Activated T-cell treated with anti-CD3 and anti-CD28 coated beads, Interleukin-2, amount 50 U/mL, for 72 hours (primary cell): ENCODE measurements at places on chromosomes 16 and 17.
A peak's percentile ranks its signal among the peaks of the same experiment; 100 is the strongest.

DNA sequence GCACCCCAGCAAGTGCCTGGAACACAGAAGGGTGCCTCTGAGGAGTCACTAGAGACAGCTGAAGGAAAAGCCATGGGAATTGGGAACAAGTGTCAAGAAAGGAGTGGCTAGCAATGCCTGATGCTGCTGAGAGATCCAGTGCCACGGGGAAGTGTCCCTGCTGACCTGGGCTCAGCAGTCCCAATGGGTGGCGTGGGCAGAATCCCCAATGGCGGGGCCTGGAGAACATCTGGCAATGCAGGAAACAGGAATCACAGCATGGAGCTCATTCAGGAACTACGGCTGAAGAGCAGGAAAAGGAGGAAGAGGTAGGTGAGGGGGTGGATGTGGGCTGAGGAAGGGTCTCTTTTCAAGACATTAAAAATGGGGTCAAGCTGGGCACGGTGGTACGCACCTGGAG, 30.1 kb downstream of the UBE2O start:
- H3K4me1 ChIP-seq: peaks cover 13% of the 10 kb centered on the region
- H3K4me3 ChIP-seq: no peak overlapping the region
- peaks cover 3% of the 10 kb centered on the region for H3K36me3 ChIP-seq
- no peak for DNase-seq
- no peak overlapping the region for H3K27ac ChIP-seq

GRCh38 chr17:79800325-79801155, 3.7 kb upstream of the CBX8 start:
- peak overlapping the region; percentile 79 for H3K4me3 ChIP-seq
- peak; percentile 71 for DNase-seq
- peaks cover 5% of the 10 kb centered on the region for H3K36me3 ChIP-seq
- peaks cover 50% of the 10 kb centered on the region for H3K27me3 ChIP-seq

- no peaks in the 10 kb centered on the region for H3K36me3 ChIP-seq
- H3K27me3 ChIP-seq: peaks cover 18% of the 10 kb centered on the region
- no peaks in the 10 kb centered on the region for H3K4me1 ChIP-seq
Measured at GRCh38 chr17:31385428-31386285, 5.8 kb upstream of the RAB11FIP4 start.

DNA sequence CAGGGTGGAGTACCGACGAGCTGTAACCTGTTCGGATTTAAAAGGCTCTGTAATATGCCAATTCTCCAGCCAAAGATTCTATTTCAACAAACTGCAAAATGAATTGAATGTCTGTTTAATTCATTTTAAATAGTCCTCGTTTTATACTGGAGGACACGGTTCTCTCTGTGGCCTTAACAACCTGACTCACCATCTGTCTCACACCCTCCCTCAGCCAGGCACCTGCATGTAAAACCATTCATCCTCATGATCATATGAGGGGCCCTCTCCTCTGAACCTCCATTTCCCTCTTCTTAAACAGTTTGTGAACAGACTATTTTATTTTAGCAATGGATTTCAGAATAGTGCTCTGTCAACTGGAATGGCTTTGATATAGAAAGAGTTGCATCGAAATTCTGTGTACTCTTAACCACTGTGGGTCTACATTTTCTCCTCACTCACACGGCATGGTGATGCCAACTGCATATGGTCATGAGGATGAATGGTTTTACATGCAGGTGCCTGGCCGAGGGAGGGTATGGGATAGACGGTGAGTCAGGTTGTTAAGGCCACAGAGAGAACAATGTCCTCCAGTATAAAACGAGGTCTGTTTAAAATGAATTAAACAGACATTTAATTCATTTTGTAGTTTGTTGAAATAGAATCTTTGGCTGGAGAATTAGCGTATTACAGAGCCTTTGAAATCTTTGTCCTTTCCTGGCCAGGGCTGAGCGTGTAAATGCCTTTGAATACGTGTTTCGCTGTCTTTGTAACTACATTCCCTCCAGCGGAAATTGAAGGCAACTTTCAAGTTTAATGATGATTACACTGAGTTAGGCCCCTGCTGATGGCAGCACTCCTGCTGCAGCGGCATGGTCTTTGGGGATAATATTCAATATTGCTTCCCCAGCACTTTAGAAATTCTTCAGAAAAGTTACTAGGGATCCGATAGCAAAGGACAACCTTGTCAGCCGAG, 329.6 kb downstream of the SNX29 start:
- peaks cover 5% of the 10 kb centered on the region for H3K4me1 ChIP-seq
- no peaks in the 10 kb centered on the region for H3K27me3 ChIP-seq
- H3K4me3 ChIP-seq: no peak overlapping the region
- H3K36me3 ChIP-seq: no peaks in the 10 kb centered on the region
- no peak overlapping the region for H3K27ac ChIP-seq

DNA sequence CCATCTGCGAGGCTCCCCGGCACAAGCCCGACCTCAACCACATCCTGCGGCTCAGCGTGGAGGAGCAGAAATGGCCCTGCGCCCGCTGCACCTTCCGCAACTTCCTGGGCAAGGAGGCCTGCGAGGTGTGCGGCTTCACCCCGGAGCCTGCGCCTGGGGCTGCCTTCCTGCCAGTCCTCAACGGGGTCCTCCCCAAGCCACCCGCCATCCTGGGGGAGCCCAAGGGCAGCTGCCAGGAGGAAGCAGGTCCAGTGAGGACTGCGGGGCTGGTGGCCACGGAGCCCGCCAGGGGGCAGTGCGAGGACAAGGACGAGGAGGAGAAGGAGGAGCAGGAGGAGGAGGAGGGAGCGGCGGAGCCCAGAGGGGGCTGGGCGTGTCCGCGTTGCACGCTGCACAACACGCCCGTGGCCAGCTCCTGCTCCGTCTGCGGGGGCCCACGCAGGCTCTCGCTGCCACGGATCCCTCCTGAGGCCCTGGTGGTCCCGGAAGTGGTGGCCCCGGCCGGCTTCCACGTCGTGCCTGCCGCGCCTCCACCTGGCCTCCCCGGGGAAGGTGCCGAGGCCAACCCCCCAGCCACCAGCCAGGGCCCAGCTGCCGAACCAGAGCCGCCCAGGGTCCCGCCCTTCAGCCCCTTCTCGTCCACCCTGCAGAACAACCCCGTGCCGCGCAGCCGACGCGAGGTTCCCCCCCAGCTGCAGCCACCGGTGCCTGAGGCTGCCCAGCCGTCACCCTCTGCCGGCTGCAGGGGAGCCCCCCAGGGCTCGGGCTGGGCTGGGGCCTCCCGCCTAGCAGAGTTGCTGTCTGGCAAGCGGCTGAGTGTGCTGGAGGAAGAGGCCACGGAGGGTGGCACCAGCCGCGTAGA, 13.1 kb upstream of the PRR35 start:
- H3K27ac ChIP-seq: no peak overlapping the region
- H3K4me1 ChIP-seq: no peaks in the 10 kb centered on the region
- H3K27me3 ChIP-seq: no peaks in the 10 kb centered on the region
- DNase-seq: peak; percentile 48
- no peak overlapping the region for H3K4me3 ChIP-seq
- H3K36me3 ChIP-seq: no peaks in the 10 kb centered on the region

GRCh38 chr16:84741340-84741830, 41.6 kb downstream of the USP10 start:
- peaks cover 65% of the 10 kb centered on the region for H3K4me1 ChIP-seq
- H3K36me3 ChIP-seq: peaks cover 3% of the 10 kb centered on the region
- no peak overlapping the region for H3K27ac ChIP-seq
- H3K27me3 ChIP-seq: no peaks in the 10 kb centered on the region
- no peak for DNase-seq

GRCh38 chr17:29914819-29915537, 15.1 kb downstream of the SSH2 start:
- peaks cover 41% of the 10 kb centered on the region for H3K4me1 ChIP-seq
- no peaks in the 10 kb centered on the region for H3K36me3 ChIP-seq
- H3K4me3 ChIP-seq: no peak overlapping the region
- no peak overlapping the region for H3K27ac ChIP-seq
- no peaks in the 10 kb centered on the region for H3K27me3 ChIP-seq

DNA sequence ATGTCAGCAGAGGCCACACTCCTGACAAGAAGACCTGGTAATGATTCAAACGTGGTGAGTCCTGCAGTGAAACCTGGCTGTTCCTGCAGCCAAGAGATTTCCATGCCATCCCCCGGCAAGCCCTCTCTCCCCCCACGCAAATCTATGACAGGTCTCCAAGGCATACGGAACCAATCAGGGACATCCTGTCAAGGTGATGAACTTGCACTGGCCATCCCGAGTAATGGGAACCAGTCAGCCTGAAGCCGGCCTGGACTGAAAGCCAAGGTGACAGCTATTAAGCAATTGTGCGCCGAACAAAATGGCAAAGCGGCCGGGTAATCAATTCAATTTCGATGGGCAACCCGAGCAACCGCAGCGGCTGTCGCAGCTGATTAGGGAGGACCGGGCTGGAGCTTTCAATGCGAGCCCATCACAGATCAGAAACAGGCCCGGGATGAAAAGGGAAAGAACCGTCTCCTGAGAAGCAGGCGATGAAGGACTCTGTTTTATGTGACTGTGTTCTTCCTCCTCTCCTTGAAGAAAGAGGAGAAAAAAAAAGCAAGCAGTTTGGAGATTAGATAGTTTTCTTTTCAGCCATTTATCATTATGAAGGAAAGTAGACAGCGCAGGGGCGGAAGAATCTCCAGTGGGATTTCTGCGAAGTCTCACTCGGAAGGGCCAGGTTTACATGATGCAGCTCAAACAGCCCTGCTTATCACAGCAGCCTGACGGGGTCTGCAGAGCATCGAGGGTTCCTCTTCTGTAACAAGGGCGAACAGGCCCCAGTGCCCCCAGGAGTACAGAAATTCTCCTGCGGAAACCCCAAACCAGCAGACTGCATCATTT, 35.2 kb downstream of the TBX4 start:
- no peaks in the 10 kb centered on the region for H3K4me1 ChIP-seq
- H3K27me3 ChIP-seq: peaks cover 7% of the 10 kb centered on the region
- no peaks in the 10 kb centered on the region for H3K36me3 ChIP-seq
- no peak overlapping the region for H3K27ac ChIP-seq

GRCh38 chr17:45241328-45242028, 19.8 kb downstream of the FMNL1 start:
- H3K27ac ChIP-seq: no peak overlapping the region
- no peaks in the 10 kb centered on the region for H3K27me3 ChIP-seq
- no peak overlapping the region for H3K4me3 ChIP-seq
- no peak for DNase-seq
- peaks cover 44% of the 10 kb centered on the region for H3K4me1 ChIP-seq

DNA sequence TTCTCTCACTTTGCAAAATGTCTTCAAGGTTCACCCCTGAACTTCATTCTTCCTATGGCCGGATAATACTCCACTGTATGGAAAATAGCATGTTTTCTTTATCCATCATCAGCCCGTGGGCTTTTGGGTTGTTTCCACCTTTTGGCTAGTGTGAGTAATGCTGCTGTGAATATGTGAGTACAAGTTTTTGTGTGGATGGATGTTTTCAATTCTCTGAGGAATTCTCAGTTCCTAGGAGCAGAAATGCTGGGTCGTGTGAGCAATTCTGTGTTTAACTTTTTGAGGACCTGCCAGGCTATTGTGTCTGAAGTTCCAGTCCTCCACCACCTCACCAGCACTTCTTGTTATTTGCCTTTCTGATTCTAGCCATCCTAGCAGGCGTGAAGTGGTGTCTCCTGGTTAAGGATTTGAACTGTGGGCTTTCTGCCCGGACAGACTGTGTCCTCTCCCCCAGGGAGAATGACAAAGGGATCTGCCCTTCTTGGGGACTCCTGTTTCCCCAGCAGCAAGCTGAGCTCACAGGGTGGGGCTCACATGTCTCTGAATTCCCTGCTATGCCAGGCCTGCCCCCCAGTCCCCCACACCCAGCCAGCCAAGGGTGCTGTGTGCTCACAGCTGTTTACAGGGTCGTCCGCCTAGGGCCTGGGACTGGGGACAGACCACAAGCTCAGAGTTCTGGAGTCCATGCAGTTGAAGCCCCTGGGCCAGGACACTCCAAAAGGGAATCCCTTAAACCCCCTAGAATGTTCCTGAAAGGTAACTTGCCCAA, 92.2 kb upstream of the CIBAR2 start:
- DNase-seq: no peak
- H3K4me1 ChIP-seq: no peaks in the 10 kb centered on the region
- H3K36me3 ChIP-seq: no peaks in the 10 kb centered on the region
